Activated naive CD4-positive, alpha-beta T cell treated with Interleukin-2 at 50 U/mL for 16 hours (primary cell): ENCODE measurements at places on chromosomes 5 and 9.

GRCh38 chr9:108972186-108972585 lies 38.0 kb downstream of the ABITRAM start:
- no peak for DNase-seq

GRCh38 chr5:10460252-10460906 lies 18.7 kb downstream of the ROPN1L start:
- no peak for DNase-seq

DNA sequence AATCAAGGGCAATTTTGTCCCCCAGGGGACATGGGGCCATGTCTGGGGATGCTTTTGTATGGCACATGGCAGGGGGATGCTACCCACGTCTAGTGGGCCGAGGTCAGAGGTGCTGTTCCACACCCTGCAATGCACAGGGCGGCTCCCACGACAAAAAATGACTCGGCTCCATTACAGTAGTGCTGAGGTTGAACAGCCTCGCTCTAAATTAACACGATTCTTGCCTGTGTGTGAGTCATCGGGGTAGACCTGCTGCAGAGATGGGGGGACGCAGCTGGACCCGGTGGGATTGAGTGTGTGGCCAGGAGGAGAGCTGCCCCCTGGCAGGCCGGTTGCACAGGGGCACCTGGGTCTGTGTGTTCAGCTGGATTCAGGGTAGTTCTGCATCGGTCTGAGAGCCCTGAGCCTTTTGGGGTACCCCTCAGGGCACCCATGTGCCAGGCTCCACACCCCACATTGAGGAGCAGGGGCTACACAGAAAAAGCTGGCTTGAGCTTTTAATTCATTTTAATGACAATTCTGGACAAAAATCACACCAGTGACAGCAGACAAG lies 20.0 kb upstream of the COL5A1 start:
- DNase-seq: no peak

GRCh38 chr9:69130456-69131441 lies 43.3 kb upstream of the TJP2 start:
- DNase-seq: no peak

DNA sequence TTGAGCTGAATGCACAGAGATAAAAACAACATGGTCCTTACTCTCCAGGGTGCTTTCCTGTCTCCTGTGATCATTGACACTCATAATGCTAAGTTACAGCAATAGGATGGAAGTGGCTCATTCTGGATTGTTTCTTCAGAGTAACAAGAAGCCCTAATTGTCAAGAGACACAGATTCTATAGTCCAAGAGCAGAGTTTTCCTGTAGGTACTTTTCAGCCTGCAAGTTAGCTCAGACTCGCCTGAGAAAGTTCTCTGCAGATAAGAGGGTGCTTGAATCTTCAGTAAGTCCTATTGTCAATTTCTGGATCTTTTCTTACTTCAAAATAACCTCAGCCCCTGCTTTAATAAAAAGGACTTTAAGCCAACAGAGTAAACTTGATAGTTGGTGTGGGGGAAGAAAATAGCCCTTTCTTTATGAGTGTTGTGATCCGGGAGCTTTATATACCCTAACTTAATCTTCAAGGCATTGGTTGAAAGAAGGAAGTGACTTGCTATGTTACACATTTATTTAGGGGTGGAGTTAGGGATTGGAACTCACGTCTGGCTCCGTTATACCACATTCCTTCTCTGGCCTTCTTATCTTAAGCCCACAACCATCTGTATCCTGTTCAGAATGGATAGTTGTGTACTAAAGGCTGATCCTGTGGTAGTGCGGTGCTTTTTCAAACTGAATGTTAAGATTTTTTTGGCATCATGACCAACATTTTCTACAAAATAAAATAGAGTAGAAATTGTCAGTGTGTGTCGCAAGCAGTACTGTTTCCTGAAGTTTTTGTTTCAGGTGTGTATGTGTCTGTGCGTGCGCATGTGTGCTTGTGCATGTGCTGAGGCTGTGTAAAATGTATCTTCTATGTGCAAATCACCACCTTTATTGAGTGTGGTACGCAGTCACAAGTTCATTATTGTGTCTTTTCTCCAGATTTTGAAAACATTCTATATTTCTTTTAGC lies 173.9 kb downstream of the WDR70 start:
- no peak for DNase-seq

- no peak for DNase-seq
Observed at GRCh38 chr5:156892223-156892622, 42.1 kb downstream of the PPP1R2B start.

- DNase-seq: no peak
Observed at GRCh38 chr5:102554728-102555127, 55.9 kb upstream of the SLCO6A1 start.

DNA sequence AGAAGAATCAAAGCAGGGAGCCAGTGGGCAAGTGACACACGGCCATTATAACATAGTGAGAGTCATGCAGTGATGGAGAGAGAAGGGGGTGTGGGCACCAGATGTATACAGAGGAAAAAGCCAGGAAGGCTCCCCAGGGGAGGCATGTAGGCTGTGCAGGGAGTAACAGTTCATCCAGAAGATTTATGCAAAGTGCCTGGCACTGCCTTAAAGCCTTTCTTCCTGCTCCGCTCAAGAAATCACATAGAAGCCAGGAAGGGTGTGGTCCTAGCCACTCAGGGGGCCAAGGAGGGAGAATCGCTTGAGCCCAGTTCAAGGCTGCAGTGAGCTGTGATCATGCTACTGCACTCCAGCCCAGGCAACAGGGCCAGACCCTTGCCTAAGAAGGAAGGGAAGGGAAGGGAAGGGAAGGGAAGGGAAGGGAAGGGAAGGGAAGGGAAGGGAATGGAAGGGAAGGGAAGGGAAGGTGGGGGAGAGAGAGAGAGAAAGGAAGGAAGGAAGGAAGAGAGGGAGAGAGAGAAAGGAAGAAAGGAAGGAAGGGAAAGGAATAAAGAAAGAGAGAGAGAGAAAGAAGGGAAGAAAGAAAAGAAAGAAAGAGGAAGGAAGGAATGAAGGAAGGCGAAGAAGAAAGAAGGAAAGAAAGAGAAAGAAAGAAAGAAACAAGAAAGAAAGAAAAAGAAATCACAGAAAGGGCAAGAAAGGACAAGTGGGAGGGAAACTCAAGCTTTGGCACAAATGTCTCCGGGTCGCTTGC lies 89.8 kb downstream of the LHX2 start:
- no peak for DNase-seq

DNA sequence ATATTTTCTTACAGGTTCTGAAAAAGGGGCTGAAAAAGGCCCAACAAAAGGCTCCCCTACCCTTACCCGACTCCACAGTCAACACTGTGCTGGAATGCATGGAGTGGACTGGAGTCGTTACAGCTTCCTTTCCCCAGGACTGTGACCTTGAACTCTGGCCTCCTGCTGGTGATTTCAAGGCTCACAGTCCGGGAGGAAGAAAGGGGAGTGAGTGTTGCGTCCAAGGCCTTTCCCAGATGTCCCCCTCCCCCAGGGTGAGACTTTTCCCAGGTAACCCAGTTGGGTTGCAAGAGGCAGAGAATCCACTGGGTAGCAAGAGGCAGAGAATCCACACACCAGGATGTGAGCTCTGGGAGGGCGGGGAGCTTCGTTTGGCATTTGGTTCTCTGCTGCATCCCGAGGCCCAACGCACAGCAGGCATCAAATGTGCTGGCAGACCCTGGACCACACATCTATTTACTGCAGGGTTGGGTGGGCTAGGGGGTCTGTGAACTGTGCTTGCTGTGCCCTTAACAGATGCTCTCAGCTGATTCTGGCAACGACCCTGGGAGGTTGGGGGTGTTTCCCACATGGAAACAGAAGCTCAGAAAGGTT lies 37.5 kb downstream of the FABP6 start:
- DNase-seq: no peak

GRCh38 chr9:96027251-96028131 lies 152.0 kb downstream of the ERCC6L2 start:
- DNase-seq: peak; percentile 22

GRCh38 chr5:126253406-126253805 lies 169.8 kb upstream of the GRAMD2B start:
- DNase-seq: no peak

GRCh38 chr5:162193012-162193411 lies 125.4 kb downstream of the GABRG2 start:
- DNase-seq: no peak

- DNase-seq: no peak
Observed at GRCh38 chr9:18071651-18072060, 402.3 kb upstream of the ADAMTSL1 start.

- no peak for DNase-seq
Observed at GRCh38 chr5:102747386-102748166, 7.5 kb upstream of the PAM start.

DNA sequence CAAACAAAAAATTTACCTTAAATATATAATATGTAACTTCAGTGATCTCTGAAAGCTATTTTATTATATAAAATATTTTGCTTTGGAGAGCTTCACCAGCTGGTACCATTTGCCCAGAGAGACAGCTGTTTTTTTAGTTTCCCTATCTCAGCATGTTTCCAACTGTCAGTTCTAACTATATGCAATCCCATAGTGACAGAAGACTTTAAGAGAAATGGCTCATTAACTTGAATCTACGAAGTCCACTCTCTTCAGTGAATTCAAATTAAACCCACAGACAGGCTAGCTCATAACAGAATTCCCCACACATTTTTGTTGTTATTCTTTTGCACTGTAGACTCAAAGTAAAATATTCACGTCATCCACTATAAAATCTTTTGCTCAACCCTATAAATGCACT lies 251.8 kb upstream of the POU5F2 start:
- DNase-seq: no peak

- no peak for DNase-seq
Observed at GRCh38 chr5:110517396-110517795, 209.1 kb downstream of the TMEM232 start.

- no peak for DNase-seq
Observed at GRCh38 chr9:76257311-76257710, 136.9 kb downstream of the RFK start.

DNA sequence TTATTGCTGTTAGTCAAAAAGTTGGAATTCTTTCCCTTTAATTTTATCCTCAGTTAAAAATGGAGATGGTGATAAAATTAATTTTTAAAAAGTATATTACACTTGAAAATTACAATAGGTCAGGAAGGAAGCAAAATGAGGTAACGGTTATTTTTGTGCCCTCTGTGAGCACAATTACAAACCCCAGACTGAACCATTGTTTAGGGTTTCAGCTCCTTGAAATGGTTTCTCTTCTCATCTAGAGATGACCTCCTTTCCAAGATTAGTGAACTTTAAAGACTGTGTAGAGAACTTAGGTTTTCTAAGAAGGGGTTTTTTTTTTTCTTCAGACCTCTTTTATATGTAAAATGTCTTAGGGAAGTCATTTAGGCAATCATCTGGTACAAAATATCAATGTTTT lies 126.2 kb upstream of the CHD1 start:
- no peak for DNase-seq

GRCh38 chr5:172446336-172447051 lies 7.8 kb downstream of the SH3PXD2B start:
- no peak for DNase-seq

GRCh38 chr5:115487756-115488155 lies 56.8 kb downstream of the FEM1C start:
- no peak for DNase-seq

DNA sequence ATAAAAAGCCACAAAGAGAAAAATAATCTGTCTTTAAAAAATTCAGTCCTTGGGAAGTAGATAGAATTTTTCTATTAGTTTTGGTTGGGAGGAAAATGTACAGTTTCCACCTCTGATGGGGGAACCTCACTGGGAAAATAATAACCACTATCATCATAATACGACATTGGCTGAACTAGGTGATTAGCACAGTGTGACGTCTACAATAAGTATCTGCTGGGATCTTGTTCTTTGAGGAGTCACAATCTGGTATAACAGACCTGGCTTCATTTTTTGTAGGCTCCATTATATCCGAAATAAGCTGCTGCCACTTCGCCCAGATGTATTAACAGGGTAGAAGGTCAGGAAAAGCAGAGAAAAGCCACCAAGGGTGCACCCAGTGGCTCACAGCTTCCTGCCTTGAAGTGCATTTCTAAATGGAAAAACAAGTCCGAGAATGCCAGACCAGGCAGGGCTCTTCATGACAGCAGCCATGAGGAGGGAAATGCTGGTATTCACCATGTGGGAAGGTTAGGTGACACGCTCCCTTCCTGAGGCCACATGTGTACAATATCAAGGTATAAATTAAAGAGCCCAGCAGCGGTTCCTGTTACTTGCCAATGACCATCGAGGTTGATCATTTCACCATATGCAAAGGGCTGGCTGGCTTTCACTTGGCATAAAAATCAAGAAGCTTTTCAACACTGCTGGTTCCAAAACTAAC lies 152.8 kb downstream of the PRELID2 start:
- DNase-seq: no peak

DNA sequence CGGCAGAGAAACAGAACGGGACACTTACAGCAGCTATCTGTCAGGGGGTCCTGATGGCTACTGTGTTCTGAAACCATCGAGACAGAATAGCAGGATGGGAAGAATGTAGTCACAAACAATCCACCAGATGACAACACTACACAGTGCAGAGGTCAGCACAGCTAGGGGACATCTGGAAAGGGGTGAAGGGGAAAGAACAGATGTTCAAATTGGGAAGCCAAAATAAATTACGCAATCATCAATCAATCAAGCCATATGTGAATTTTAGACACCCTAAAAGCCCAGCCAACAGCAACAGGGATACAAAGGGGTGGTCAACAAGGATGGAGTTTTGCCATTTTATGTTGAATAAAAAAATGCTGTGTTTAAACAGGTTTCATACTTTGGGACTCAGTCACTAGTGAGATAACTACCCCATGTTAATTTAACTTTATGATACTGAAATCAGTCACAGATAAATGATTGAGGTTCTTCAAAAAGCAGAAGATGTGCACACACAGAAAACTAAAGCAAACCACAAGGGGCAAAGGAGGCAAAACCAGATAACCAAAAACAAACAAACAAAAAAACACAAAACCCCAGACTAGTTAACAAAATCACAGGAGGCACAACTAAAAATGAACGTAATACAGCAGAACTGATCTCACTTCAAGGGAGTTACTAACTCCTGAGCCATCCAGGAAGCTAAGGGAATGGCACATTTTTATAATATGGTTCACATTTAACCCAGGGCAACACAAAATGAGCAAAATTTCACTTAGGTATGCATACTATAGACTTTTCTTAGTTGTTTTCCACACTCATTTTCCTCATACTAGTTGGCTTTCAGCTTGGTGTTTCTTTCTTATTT lies 65.9 kb downstream of the HABP4 start:
- no peak for DNase-seq

- DNase-seq: no peak
Observed at GRCh38 chr9:115590011-115590410, 472.1 kb upstream of the TNC start.

DNA sequence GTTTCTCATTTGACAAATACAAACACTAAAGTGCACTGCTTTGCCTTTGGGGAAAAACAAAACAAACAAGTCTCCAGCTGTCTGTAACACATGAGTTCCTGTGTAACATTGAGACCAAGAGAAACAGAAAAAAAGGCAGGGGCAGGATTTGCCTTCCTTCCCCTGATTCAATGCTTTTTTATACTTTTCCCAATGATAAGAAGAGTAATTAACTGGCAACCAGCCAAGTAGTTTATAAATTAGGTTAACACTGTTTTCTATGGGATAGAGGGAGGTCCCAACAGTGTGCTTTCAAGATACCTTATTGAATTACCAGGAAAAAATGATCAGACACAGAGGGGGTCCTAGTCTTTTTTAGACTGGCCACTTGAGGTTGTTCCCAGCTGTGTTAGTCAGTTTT lies 346.8 kb downstream of the TRIM36 start:
- no peak for DNase-seq

GRCh38 chr5:111582993-111583601 lies 70.8 kb upstream of the STARD4 start:
- no peak for DNase-seq

GRCh38 chr5:111472579-111472978 lies 39.8 kb downstream of the STARD4 start:
- DNase-seq: no peak

GRCh38 chr9:113738496-113738892 lies 137.6 kb upstream of the ZNF618 start:
- DNase-seq: no peak

GRCh38 chr9:72315089-72315509 lies 49.9 kb downstream of the ZFAND5 start:
- no peak for DNase-seq
